GM18507 (cell line): ENCODE measurements at places on chromosomes 1 and 21.

DNA sequence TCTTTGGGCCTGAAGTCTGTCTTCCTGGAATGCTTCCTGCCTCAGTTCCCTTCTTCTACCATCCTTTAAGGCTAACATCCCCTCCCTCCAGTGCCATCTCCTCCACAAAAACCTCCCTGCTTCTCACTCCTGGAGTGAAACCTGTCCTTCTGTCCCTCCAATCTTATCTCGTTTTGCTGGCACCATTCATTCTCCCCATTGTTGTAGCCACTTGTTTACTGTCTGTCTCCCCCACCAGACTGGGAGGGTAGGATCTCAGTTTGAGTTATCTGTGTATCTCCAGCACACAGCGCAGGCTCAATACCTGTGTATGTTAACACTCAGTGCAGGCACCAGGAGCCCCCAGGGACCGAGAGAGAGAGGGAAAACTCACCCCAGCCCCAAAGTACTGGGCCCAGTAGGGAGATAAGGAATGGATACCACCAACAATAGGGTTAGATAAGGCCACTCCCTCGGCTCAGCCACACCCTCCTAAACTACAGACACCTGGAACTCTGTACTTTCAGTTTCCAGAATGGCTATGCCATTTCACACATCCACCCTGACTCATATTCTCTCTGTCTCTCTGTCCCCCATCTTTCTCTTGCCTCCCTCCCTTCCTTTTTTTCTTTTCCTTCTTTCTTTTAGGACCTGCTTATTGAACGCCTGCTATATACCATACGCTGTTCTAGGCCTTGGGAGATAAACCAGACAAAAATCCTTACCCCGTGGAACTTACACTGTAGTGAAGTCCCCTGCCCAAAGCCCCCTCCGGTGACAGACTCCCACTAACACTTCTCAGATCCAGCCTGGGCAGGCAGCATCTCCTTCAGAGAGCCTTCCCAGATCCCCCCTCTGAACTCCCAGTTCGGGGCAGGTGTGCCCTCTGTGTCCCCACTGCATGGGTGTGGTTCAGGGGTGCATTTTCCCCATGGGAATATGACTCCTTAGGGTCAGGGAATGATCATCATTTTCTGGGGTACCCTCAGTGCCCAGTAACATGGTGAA lies 3.3 kb upstream of the SSBP3 start:
- DNase-seq, result no peak

GRCh38 chr1:151867321-151867720 lies 13.8 kb upstream of the THEM5 start:
- no peak for DNase-seq

DNA sequence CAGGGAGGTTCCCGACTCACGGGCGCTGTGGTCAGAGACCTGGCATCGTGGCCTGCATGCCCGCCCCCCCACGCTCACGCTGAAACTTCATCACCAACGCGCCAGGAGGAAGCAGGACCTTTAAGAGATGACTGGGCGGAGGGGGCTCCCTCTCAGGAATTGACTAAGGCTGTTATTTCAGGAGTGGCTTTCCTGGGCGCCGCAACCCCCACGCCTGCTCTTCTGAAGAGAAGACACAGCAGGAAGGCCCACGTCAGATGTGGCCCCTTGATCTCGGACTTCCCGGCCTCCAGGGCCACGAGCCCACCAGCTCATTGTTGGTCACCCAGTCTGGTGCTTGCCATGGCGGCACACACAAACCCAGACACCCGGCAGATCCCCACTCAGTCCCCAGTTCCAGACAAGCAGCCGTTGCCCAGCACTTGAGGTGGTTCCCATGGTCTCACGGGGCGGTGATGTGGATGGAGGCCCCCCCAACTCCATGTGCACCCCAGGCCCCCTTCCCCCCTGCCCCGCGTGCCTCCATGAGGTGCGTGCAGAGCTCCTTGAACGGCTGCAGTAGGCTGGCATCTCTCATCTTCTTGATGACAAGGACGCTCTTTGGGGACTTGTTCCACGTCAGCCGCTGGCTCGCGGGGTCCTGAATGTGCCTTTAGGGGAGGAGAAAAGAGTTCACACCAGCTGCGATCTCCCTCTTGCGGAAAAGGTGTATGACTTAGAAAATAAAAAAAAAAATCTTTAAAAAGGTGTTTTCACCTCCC lies 21.4 kb downstream of the NADK start:
- DNase-seq, result no peak

DNA sequence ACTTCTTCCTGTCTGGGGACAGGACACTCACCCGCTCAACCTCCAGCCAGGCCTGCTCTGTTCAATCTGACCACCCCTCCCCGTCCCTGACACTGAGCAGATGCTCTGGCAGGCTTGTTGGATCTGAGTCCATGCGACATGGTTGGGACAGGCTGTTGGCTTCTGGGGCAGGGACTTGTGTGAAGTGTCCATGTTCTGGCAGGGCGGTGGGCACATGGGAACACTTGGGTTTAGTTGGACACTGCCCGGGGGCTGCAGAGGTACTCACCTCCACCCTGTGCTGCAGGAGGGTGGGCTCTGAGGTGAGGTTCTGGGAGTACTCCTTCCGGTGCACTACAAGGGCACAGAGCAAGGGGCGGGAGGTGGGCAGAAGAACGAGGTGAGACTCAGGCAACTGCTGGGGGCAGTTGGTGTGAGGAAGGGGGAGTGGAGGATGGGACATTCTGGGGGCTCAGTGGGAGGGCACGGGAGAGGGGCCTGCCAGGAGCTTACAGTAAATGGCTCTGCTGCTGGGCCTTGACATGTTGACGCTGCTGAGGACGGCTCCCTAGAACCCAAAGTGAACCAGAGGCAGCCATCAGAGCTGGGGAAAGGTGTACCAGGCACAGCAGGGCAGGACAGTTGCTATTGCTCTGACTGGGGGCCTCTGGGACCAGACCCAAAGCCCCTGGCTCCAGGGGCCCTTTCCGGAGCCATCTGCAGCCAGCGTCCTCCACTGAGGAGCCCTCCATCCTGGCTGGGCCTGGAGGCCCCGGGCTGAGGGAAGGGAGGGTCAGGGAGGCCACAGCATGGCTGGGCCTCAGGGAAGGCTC lies 2.3 kb downstream of the EPS8L3 start:
- DNase-seq, result no peak

DNA sequence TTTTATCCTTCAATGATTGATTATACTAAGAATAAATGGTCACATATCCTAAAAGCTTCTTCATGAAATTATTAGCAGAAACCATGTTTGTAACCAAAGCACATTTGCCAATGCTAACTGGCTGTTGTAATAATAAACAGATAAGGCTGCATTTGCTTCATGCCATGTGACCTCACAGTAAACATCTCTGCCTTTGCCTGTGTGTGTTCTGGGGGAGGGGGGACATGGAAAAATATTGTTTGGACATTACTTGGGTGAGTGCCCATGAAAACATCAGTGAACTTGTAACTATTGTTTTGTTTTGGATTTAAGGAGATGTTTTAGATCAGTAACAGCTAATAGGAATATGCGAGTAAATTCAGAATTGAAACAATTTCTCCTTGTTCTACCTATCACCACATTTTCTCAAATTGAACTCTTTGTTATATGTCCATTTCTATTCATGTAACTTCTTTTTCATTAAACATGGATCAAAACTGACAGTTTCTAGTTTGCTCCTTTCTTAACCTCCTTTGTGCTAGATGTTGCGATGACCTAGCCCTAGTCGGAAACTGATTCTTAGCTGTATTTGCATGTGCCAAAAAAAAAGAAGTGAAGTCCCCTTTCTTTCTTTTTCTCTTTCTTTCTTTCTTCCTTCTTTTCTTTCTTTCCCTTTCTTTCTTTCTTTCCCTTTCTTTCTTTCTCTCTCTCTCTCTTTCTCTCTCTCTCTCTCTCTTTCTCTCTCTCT lies 45.1 kb downstream of the MAP3K7CL start:
- DNase-seq, result no peak

GRCh38 chr1:148307583-148308185 lies 155.6 kb upstream of the NBPF11 start:
- no peak for DNase-seq

DNA sequence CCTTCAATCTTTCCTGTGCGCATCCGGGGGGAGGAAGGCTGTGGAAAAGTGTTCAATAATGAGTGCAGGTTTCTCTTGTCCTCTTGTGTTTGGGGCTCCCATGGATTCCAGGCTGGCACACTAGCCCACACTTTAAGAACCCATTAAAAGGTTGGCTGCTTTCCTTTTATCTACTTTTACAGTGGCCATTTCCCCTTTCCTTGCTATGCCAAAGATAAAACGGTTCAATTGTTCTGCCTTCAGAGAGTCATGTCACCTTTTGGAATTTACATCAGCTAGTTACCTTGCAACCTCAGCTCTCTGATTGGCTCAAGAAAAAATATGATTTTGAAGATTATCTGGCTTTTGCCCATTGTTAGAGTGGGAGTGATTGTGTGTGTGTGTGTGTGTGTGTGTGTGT lies 182.3 kb downstream of the SDCCAG8 start:
- DNase-seq, result no peak

GRCh38 chr1:3692598-3692997 lies 40.3 kb downstream of the TP73 start:
- no peak for DNase-seq

GRCh38 chr21:43719748-43720538 lies 1.0 kb downstream of the PDXK start:
- DNase-seq, result no peak

DNA sequence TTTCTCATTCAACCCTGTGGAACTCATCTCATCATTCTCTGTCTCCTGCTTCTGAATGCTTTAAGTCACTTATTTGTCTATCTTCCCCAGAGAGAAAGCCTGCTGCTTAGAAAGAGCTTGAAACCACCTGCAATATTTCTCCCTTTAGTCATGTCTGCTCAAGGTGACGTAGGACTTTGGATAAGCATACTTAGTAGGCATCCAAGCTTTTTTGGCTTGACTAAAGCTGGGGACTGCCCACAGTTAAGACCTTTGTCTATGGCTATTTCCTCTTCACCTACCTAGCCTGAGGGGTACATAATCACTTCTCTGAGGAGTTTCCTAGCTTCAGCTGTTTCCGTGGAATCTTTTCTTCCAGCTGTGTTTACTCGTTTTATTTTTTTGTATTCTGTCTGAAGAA lies 665.8 kb upstream of the CAMK1G start:
- no peak for DNase-seq

DNA sequence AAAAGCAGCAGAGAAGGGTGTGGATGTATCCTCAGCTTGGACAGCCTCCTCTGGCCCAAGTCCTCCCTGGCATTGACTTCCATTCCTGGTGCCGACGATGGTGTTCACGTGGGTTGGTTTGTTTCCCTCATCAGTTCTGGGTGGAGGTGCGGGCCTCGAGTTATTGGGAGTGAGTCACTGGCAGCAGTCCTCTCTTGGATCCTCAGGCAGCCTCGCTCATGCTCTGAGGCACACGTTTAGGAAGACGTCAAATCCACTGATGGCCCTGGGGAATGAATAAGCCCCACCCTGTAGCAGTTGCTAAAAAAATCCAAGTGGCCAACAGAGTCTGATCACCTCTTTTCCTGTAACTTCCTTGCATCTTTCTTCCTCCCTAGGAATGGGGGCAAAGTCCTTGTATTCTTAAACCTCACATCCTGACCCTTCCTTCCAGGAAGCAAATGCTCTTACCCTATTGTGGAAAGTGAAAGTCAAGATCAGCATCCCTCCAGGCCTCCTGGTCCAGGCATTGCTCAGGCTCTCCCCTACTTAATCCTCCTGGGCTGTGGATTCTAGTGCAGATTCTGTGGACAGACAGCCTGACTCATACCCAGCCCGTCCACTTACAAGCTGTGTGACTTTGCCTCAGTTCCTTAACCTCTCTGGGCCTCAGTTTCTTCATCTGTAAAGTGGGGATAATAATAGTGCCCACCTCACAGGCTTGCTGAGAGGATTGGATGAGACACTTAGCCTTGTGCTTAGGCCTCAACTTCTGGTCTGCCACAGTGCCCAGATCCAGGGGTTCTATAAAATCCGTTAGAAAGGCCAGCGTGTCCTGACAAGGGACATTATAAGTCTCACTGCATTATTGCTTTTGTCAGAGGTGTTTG lies 111.1 kb downstream of the TLR5 start:
- no peak for DNase-seq

- no peak for DNase-seq
Measured at GRCh38 chr1:38872401-38873026, 634 bp downstream of the MYCBP start.

DNA sequence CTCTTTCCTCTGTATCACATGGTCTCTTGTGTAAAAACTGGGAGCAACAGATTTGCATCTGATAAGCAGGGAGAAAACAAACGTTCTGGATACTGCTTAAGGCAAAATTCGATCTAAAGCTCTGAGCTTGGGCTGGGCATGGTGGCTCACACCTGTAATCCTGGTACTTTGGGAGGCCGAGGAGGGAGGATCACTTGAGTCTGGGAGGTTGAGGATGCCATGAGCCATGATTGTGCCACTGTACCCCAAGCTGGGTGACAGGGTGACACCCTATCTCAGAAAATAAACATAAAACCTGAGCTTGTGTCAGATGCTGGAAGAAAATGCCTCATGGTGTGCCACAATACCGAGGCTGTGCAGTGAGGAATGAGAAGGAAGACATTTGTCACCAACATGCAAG lies 73.9 kb downstream of the SCCPDH start:
- DNase-seq, result no peak

DNA sequence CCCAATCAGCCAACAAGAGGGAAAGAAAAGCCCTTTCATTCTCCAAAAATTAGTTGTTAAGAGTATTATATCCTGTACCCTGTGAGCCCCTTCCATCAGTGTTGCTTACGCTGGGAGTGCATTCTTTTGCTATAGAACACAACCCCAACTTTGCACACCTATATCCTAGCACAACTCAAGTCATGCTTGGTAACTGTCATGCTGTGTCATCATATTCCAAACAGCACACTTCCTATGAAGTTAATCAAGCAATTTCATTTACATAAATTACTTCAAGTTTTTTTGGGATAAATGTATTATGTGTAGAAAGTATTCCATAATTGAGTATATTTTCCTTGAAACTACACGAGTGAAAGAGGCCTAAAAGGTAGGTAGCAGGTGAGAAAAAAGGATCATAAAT lies 20.0 kb downstream of the FUBP1 start:
- no peak for DNase-seq

DNA sequence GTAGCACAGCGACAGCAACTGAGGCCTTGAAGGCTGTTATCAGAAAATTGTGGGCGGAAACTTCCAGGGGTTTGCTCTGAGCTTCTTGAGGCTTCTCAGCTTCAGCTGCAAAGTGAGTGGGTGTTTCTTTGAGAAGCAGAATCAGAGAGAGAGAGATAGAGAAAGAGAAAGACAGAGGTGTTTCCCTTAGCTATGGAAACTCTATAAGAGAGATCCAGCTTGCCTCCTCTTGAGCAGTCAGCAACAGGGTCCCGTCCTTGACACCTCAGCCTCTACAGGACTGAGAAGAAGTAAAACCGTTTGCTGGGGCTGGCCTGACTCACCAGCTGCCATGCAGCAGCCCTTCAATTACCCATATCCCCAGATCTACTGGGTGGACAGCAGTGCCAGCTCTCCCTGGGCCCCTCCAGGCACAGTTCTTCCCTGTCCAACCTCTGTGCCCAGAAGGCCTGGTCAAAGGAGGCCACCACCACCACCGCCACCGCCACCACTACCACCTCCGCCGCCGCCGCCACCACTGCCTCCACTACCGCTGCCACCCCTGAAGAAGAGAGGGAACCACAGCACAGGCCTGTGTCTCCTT lies at the start of gene FASLG:
FASLG (plus strand) TSS at position 233 of the 583 bp plus-strand sequence; CDS start at position 332, 99 bp downstream.
- DNase-seq, result no peak

- DNase-seq, result no peak
Measured at GRCh38 chr1:247175458-247175857, 3.6 kb upstream of the ZNF124 start.
